ENCODE measurements at places on chromosomes 11 and 22.

DNA sequence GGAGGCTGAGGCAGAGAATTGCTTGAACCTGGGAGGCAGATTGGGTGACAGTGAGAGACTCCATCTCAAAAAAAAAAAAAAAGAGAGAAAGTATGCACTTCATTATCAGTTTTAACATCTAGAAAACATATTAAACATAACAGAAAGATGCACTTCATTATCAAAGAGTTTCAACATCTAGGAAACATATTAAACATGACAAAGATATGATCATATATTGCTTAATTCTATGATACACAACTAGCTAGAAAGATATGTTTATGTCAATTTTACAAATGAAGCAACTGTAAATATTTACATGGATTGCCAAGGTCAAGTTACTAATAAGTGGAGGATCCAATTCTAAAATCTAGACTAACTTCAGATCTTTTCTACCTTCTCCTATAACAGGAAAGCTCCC is 50.4 kb upstream of the CTSC start:
- H3K27me3 ChIP-seq = no peaks in the 10 kb centered on the region
- H3K4me1 ChIP-seq = peaks cover 9% of the 10 kb centered on the region
- DNase-seq = no peak
- H3K36me3 ChIP-seq = no peaks in the 10 kb centered on the region
- no peak overlapping the region for H3K27ac ChIP-seq
- H3K4me3 ChIP-seq = no peak overlapping the region

DNA sequence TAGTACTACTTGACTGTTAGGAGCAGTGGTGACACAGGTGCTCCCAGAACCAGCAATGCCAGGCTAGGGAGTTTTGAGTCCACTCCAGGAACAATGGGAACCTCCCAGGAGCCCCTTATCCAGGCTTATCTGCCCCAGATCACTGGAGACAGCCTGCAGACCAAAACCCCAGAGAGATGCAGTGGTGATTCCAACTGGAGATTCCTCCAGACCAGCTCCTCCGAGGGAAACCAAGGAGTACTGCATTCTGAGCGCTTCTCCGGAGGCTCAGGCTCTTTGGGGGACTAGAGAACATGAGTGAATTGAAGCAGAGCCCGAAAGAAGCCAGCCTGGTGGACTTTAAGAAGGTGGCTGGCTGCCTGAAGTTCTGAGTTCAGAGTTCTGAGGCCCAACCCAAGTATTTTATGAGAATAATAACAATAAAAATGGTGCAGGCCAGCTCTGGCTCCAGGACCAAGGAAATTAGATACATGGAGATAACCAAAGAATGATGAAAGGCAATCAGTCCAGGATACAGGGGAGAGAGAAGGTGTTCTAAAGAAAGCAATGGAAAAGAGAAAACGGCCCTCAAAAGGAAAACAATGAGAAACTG is 1.3 kb upstream of the TMEM25 start:
- peaks cover 18% of the 10 kb centered on the region for H3K4me1 ChIP-seq
- no peak overlapping the region for H3K27ac ChIP-seq
- no peak for DNase-seq
- H3K36me3 ChIP-seq = peaks cover 35% of the 10 kb centered on the region
- H3K4me3 ChIP-seq = no peak overlapping the region

DNA sequence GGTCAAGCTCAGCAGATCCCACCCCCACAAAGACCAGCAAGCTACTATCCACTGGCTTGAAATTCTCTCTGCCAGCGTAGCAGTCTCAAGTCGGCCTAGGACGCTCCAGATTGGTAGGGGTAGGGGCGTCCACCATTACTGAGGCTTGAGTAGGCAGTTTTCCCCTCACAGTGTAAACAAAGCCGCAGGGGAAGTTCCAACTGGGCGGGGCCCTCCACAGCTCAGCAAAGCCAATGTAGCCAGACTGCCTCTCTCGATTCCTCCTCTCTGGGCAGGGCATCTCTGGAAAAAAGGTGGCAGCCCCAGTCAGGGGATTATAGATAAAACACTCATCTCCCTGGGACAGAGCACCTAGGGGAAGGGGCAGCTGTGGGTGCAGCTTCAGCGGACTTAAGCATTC is 1064.9 kb upstream of the TENM4 start:
- H3K4me1 ChIP-seq = no peaks in the 10 kb centered on the region
- no peak overlapping the region for H3K27ac ChIP-seq
- no peaks in the 10 kb centered on the region for H3K27me3 ChIP-seq

GRCh38 chr11:46508360-46508759 is 85.5 kb downstream of the AMBRA1 start:
- H3K27me3 ChIP-seq = no peaks in the 10 kb centered on the region
- DNase-seq = no peak
- peaks cover 11% of the 10 kb centered on the region for H3K36me3 ChIP-seq
- peaks cover 3% of the 10 kb centered on the region for H3K4me1 ChIP-seq
- H3K27ac ChIP-seq = no peak overlapping the region

DNA sequence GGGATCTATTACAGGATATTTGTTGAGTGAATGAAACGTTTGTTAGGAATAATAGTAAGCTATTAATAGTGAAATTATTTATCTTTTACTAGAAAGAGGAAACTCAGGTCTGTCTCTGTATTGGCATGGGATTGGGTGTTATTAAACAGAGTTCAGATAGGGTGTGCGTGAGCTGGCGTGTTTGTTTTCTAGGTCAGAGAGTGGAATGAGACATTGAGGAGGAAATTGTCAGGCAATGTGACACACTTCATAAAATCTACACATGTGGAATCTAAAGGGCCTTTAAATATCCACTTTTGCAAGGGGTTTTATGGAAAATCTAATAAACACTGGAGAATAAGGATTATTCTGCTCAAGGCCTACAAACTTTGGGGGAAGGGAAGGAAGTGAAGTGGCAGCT is 552.9 kb downstream of the NTM start:
- H3K4me3 ChIP-seq = no peak overlapping the region
- H3K27me3 ChIP-seq = no peaks in the 10 kb centered on the region
- H3K27ac ChIP-seq = peak overlapping the region; percentile 92
- no peak for DNase-seq

- H3K36me3 ChIP-seq = no peaks in the 10 kb centered on the region
- peak; percentile 74 for DNase-seq
- H3K4me1 ChIP-seq = peaks cover 7% of the 10 kb centered on the region
- H3K27me3 ChIP-seq = no peaks in the 10 kb centered on the region
- H3K4me3 ChIP-seq = peak overlapping the region; percentile 81
Observed at GRCh38 chr11:110093407-110094297, 460 bp downstream of the ZC3H12C start.

DNA sequence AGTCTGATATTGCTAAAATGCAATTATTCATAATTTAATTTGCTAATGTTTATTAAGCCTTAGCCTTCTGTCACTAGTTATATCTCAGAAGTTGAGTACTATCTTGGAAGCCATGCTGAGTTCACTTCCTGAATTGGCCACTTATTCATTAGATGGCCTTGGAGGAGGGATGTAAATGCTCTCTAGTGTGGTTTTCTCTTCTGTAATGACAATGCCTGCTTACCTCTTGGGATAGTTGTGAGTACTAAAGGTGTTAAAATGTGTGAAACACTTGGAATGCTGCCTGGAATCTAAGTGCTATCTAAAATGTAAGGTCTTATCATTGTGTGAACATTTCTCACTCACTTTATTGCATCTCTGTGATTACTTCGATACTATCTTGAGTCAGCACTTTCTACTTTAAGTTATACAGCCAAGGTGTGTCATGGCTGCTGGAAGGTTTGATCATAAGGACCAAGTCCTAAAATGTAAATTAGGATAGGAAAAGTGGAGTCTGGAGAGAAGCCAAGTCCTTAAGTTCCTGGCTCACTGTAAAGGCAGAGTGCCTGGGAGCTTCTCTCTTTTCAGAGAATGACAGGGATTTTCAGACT is 12.4 kb downstream of the GLYATL2 start:
- H3K4me1 ChIP-seq = no peaks in the 10 kb centered on the region
- H3K27ac ChIP-seq = no peak overlapping the region
- no peak for DNase-seq
- H3K36me3 ChIP-seq = no peaks in the 10 kb centered on the region

DNA sequence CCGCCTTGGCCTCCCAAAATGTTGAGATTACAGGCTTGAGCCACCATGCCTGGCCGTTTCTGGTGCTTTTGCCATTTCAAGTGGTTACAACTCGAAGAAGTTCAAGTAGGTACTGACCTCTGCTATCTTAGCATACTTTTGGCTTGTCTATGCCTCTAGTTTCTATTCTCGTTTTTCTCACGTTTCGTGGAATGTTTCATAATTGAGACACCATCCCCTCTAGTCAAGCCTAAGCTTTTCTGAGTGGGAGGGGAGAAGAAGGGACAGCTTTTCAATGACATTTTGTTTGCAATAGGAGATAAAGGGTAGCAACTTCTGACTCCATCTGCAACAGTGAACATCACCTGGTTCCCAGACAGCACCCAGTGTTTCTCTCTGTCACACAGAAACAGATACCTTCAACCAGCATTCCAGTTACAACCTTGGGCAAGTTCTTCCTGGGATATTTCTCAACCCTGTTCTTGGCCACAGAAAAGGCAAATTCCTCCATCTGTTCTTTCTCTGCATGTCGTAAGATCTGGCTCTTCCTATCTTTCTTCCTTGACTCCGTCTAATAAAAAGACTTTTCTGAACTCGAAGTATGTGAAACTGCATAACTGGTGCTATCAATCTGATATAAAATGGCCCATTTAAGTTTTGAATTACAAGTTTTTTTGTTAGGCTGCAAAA is 25.5 kb downstream of the DDI1 start:
- H3K4me1 ChIP-seq = no peaks in the 10 kb centered on the region
- no peak overlapping the region for H3K27ac ChIP-seq
- H3K27me3 ChIP-seq = no peaks in the 10 kb centered on the region
- no peaks in the 10 kb centered on the region for H3K36me3 ChIP-seq

DNA sequence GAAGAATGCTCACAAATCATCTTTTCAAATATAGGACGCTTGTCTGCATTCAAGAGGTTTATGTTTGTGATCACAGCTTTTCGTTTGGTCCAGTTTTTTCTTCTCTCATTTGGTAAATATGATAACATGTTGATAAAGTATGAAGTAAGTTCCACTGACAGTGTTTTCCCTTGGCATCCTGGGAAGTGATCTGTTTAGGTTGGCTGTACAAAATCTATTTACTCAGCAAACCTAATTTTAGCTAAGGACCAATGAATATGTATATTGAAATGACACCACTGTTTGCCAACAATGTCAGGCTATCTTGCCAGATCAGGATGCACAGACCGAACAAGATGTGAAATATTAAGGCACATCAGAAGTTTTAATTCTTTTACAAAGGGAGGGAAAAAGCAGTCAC is 1230.8 kb downstream of the LRRC4C start:
- H3K4me1 ChIP-seq = no peaks in the 10 kb centered on the region
- no peak overlapping the region for H3K27ac ChIP-seq
- DNase-seq = no peak
- H3K27me3 ChIP-seq = no peaks in the 10 kb centered on the region

DNA sequence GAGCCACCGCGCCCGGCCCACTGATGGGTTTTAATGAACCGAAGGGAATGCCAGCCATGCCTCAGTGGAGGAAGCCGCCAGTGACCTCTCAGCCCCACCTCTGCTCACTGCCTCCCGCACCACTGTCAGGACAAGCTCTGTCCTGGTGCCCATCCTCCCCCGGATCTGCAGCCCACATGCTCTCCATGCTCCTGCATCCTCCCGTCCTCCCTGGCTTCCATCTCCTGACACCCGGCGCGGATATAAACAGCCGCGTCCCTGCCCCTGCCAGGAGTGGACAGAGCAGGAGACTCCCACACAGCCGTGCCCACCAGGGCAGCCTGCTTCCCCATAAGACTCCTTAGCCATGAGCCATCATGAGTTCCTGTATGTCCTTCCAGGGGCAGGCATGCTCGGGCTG is 26.9 kb downstream of the MACROD1 start:
- no peak overlapping the region for H3K27ac ChIP-seq
- peaks cover 4% of the 10 kb centered on the region for H3K27me3 ChIP-seq
- H3K4me1 ChIP-seq = peaks cover 15% of the 10 kb centered on the region
- H3K4me3 ChIP-seq = no peak overlapping the region

DNA sequence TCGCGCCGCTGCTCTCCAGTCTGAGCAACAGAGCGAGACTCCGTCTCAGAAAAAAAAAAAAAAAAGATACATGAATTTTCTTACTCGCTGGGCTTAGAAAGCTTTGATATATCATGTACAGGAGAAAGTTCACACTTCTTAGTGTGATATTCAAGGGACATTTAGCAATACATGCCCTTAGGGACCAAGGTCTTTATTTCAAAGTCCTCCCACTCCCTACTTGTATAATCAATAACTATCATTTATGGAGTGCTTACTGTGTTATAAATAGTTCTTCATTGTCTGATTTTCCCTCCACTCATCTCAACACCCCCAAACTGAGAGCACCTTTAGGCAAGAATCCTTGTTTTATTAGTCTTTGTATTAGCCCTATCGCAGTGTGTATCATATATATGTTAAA is 103.3 kb downstream of the UVRAG start:
- H3K27ac ChIP-seq = no peak overlapping the region
- no peaks in the 10 kb centered on the region for H3K36me3 ChIP-seq
- DNase-seq = no peak

- H3K27ac ChIP-seq = no peak overlapping the region
- H3K36me3 ChIP-seq = peaks cover 81% of the 10 kb centered on the region
- peaks cover 4% of the 10 kb centered on the region for H3K4me1 ChIP-seq
- H3K4me3 ChIP-seq = no peak overlapping the region
- no peak for DNase-seq
Observed at GRCh38 chr11:68796801-68797200, 44.9 kb downstream of the CPT1A start.

DNA sequence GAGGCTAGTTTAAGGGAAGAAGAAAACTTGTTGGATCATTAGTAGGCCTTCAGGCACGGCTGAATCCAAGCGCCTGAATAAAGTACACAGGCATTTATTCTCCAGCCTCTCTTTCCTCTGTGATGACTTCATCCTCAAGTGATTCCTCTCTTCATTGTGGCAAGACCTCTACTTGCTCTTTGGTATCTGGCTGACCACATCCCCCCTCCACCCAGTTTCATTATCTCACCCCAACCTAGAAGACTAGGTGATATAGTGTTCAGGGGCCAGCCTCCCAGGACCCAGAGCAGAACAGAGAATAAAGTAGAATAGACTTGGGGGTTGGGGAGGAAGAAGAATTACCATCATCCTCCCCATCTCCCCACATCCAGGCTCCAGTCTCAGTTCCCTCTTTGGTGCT is 189.3 kb downstream of the MIAT start:
- DNase-seq = peak; percentile 53
- H3K4me1 ChIP-seq = peaks cover 15% of the 10 kb centered on the region
- no peaks in the 10 kb centered on the region for H3K36me3 ChIP-seq
- no peak overlapping the region for H3K4me3 ChIP-seq
- H3K27me3 ChIP-seq = peaks cover 21% of the 10 kb centered on the region

Data from mesenchymal stem cell (in vitro differentiated cells and primary cell).